Activated T-cell treated with anti-CD3 and anti-CD28 coated beads, Interleukin-2, amount 50 U/mL, for 4 hours (primary cell): ENCODE measurements at places on chromosomes 16 and 17.

- no peak for DNase-seq
Measured at GRCh38 chr17:30950669-30951399, 20.0 kb upstream of the RNF135 start.

DNA sequence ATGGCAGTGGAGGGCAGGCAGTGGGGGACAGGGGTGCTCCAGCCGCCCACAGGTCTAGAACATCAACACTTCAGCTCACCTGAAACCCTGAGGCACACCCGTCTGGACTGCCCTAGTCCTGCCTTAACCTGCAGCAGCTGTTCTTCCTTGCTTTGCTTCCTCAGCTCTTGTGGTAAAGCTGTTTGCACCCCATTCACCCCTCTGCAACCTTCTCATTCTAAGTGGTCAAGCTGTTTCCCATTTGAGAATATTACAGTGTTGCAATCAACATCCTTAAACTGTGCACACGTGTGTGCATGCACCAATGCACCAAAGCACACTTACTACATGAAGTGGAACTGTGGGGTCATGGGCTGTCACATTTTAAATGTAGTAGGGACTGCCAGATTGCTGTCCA is 32.4 kb downstream of the SCNN1B start:
- no peak for DNase-seq

- no peak for DNase-seq
Measured at GRCh38 chr16:66706506-66706880, 9.9 kb upstream of the CMTM4 start.

DNA sequence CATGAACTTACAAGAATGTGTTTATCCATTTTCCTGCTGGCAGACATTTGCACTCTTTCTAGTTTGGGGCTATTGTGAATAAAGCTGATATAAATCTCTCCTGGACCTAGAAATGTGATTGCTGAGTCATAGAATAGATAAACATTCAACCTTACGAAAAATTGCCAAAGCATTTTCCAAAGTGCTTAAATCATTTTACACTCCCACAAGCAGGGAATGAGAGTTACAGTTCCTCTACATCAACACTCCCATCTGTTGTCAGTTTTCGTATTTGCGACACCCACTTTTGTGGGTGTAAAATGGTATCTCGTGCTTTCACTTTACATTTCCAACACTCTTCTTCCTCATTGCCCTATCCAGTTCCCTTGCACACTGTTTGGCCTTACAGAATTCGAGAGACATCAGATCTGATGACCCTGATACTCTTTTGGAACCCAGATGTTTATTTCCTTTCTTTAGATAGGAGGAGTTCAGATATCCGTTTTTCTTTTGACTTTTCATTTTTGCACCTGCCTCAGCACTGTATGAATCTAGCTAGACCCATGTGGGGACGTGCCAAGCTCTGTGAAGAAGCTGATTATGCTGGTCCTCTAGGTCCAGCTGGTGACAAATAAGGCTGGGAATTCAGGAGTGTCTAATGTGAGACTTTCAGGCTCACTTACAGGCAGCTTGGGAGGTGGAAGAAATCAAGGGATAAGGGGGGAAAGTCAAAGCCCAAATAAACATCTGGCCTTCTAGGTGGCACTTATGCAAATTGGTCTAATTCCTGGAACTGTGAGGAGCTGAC is 14.0 kb downstream of the SOX9 start:
- DNase-seq: no peak

GRCh38 chr17:62062944-62063343 is 2.1 kb downstream of the MED13 start:
- no peak for DNase-seq

DNA sequence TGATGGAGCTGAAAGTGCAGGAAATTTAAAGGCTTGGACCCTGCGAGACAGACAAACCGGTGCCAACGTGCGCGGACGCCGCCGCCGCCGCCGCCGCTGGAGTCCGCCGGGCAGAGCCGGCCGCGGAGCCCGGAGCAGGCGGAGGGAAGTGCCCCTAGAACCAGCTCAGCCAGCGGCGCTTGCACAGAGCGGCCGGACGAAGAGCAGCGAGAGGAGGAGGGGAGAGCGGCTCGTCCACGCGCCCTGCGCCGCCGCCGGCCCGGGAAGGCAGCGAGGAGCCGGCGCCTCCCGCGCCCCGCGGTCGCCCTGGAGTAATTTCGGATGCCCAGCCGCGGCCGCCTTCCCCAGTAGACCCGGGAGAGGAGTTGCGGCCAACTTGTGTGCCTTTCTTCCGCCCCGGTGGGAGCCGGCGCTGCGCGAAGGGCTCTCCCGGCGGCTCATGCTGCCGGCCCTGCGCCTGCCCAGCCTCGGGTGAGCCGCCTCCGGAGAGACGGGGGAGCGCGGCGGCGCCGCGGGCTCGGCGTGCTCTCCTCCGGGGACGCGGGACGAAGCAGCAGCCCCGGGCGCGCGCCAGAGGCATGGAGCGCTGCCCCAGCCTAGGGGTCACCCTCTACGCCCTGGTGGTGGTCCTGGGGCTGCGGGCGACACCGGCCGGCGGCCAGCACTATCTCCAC is at the start of gene NOG:
TSS of gene NOG (plus strand) at position 54 of the 674 bp plus-strand sequence. CDS start at position 579, 525 bp downstream.
- DNase-seq: peak; percentile 28

DNA sequence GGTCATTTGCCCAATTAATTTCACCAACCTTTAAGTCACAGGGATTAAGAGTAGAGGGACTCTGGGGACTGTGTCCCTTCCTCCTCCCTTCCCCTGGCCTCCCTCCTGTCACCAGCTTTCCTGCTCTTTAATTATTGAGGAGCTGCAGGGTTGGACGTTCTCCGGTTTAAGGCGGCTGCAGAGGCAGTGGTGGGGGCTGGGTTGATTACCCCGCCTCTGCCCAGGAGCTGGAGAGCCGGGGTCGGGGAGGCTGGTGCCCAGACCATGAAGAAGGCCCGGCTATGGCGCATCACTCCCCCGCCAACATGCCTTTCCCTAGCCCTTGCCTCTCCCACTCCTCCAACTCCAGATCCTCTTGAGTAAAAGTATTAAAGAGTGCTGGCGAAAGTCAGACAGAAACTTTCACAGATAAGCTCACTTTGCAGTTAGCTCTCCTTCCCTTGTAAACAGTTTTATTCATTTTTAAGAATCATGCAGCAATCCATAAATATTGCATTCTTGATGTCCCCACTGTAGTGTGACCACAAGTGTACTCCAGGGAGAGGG is 1.1 kb upstream of the FOXJ1 start:
- DNase-seq: no peak

GRCh38 chr17:76370261-76370993 is 14.0 kb upstream of the SPHK1 start:
- DNase-seq: no peak

DNA sequence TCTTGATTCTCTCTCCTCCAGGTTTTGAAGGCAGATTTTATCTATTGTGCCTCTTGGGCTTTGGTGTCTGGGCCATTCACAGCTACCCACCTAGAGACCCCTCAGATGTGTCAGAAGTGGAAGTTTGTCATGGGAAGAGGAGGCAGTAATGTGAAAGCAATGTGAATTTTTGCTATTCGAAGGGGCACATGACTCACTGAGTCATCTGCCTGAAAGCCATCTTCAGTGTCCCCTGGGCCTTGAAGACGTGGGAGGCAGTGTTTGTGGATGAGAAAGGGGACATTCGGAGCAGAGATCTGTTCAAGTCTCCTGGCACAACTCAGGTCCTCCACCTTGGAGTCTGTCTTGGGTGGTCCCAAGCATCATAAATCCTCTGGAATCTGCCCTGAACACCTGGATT is 530.2 kb downstream of the NPIPA7 start:
- no peak for DNase-seq

GRCh38 chr17:1724869-1725641 is 551 bp downstream of the WDR81 start:
- DNase-seq: no peak

DNA sequence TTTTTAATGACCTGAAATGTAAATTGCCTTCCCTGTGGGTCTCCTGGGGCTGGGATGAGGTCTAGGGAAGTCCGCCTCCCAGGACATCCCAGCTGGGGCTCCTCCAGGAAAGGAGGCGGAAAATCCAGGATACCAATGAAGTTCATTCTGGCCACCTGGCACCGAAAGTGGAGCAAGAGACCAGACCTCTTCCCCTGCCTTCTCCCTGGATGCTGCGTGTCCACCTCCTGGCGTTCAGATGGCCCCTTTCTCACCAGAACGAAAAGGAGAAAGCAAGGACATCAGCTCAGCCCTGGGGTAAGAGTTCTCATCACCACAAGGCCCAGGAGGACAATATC is 20.4 kb downstream of the RBFOX3 start:
- DNase-seq: no peak

GRCh38 chr17:80997424-80998117 is 5.9 kb downstream of the CHMP6 start:
- DNase-seq: no peak

DNA sequence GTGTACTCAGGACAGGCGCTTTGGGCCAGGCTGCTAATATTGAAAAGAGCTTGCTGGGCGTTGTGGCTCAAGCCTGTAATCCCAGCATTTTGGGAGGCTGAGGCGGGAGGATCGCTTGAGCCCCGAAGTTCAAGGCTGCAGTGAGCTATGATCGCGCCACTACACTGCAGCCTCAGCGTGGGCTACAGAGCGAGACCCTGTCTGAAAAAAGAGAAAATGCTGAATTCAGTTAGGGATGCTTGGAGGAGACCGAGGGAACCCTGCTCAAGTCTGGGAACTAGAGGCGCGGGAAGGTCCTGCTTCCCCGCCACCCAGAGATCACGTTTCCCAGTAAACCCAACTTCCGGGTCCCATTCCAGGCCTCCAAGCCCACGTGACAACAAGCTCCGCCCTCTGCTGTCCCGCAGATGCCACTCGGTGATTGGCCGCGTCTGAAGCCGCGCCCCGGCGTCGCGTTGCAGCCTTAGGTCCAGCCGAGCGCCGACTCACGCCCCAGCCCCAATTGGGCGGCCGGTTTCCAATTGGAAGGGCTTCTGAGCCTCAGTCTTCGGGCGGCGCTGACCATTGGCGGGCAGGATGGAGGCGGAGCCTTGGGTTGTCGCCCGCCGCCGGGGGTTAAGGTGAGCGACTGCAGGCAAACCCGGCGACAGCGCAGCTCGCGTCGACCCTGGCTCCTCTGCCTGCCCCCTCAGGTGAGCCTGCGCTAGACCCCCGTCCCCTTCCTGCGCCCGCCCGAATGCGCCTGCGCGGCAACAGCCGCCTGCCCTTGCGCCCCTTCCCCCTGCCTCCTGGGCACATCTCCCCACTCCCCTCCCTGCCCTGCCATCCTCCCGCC is at the start of gene PHKG2:
TSS of gene PHKG2 (plus strand) at position 627 of the 835 bp plus-strand sequence. CDS start 396 bp downstream, outside the sequence.
- DNase-seq: peak; percentile 87

- no peak for DNase-seq
Measured at GRCh38 chr17:79658811-79659207, 48.0 kb upstream of the RBFOX3 start.
